ENCODE measurements at places on chromosomes 16 and 17.

DNA sequence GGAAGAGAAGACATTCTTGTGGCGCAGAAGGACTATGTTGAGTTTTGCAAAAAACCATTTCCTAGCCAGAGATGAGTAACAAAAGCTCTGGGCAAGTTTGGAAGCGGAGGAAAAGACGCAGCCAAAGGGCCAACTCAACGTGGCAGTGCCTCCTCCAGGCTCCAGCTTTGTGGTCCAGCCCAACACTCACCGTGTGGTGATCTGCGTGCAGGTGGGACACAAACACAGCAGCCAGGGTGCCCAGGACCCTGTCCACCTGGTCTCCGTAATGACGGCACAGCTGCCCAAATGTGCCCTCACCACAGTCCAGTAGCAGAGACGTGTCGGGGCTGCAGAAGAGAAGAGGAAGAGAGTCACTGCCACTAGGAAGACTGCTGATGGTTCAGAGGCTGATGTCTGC, 21.5 kb downstream of the ELAC2 start:
- DNase-seq: no peak

DNA sequence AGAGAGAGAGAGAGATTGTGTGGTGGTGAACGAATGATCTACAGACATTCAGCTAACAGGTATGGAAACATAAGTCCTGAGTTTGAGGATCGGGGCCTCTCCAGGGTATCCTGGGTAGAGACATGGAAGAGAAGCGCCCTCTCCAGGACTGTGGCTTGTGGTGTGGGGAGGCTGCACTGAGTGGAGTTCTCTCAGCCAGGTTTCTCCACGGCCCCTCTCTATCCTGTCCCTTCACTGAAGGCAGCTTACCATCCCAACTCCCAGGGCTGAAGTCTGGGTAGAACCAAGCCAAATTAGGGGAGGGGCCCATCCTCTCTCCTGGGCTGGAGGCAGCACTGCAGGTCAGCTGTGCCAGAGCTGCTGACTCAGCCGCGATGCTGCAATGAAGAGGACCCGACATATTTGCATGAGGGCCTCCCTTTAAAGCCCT, 6.2 kb downstream of the C1QL1 start:
- no peak for DNase-seq

- DNase-seq: peak; percentile 91
These were observed 14.4 kb downstream of the TTC19 start for GRCh38 chr17:16013943-16014407.

GRCh38 chr16:1125471-1125870, 27.4 kb upstream of the CACNA1H start:
- peak; percentile 74 for DNase-seq

- no peak for DNase-seq
These were observed 34.9 kb downstream of the USP31 start for GRCh38 chr16:23114131-23114904.

DNA sequence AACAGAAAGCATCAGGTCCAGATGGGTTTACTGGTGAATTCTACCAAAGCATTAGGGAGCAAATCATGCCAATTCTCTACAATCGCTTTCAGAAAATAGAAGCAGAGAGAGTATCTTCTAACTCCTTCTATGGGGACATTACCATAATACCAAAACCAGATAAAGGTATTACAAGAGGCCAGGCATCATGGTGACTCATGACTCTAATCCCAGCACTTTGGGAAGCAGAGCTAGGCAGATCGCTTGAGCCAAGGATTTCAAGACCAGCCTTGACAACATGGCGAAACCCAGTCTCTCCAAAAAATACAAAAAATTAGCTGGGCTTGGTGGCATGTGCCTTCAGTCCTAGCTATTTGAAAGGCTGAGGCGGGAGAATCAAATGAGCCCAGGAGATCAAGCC, 23.0 kb downstream of the HBQ1 start:
- no peak for DNase-seq

GRCh38 chr17:82704886-82705285, 6.4 kb upstream of the RAB40B start:
- no peak for DNase-seq

GRCh38 chr16:56769677-56770076, 39.7 kb downstream of the NUP93 start:
- DNase-seq: peak; percentile 23

DNA sequence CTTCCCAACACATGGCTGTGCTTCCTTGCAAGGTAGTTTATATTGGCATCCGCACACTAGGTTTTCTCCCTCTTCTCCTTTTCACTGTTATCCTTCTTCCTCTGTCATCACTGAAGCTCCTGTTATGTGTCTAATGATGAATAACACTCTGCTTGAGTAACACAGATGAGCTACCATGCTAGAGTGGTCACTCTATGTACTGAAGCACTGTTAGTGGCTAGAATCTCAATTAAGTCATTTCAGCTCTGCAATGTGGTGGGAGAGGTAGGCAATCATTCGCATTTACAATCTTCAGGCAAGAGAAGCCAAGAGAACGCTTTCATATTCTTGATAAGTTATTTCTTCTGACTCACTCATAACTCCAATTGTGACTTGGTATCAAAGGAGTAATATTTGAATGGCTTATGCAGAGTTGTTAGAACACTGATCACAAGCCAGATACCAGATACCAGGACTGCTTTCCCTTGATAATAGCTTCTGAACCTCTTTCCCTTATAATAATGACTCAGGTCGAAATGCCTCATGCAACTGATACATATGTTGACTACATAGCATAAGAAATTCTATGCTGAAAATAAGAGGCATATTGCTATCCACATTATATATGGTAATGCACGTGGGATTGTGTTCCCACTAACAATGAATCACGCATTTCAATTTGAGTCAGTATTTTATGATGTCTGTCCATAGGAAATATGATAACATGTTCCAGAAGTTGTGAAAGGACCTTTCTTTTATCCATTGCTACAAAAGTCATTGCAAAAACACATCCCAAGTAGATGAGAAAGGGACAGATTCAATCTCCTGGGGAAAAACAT, 158.0 kb upstream of the HS3ST3A1 start:
- DNase-seq: no peak

- DNase-seq: peak; percentile 78
These were observed 4.4 kb downstream of the KDM6B start for GRCh38 chr17:7838090-7839075.

DNA sequence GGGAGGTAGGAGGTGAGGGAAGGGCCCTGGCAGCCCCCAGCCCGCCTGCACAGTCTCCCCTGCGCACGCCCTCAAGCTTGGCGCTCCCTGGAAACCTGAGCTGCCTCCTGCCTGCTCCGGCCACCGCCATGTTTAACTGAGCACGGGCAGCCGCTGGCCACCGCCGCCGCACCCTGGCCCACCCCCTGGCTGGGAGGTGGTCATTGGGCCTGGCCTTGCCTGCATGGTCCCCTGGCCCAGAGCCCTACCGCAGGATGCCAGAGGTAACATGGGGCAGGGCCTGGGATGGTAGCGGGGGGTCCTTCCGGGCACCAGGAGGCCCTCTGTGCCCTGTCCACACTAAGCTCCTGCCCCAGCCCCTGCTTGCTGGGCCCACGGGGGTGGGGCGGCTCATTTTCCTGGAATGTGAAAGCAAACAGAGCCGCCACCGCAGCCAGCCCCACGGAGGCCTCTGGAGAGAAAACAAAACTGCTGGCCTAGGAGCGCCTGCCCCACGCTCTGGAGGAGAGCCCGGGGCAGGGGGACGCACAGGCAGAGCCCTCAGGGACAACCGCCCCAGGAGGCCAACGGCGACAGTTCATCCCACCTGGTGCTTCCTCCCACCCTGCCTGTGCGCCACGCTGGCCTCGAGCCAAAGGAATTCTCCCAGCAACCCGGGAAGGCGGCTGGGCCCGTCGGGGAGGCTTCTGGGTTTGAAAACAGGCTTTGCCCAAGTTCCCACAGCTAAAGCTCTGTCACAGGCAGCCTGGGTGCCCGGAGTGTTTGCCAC, 8.9 kb downstream of the NHERF2 start:
- DNase-seq: peak; percentile 77

- DNase-seq: no peak
These were observed 15.8 kb downstream of the MEOX1 start for GRCh38 chr17:43645765-43646481.

Measured in IMR-90 (cell line).